Kidney tubule cell (primary cell): ENCODE measurements at places on chromosomes 16 and 17.

DNA sequence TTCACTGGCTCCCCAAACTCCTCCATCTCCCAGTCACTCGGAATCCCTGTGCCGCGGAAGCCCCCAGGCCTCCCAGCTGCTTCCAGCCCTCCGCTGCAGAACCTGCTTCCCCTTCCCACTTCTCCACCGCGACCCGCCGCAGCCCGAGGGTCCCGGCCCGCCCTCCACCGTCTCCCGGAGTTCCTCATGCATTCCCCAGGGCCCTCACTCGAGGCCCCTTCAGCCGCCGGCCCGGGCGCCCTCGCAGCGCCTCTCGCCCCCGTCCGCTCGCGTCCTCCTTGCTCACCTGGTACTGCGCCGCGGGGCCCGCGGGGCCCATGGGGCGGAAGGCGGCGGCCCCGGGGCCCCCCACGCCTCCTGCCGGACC is 329 bp downstream of the SMARCD2 start:
- no peak for DNase-seq

DNA sequence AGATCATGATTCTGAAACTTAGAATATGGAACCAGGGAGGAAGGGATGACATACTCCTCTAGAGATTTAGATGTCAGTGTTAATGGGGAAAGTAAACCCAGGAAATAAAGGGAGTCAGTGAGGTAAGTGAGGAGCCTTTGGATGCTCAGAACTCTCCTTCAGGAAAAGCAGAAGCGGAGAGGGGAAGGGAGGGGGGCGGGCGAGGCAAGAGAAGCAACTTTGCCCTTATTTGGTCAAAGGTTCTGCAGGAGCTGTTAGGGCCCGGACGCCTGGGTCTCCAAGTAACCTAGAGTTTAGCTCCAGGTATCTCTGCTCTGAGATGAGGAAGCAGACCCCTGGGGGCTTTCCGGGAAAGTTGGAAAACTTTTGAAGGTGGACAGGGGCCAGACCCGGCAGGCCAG is 1.3 kb downstream of the PFN1 start:
- DNase-seq: no peak

GRCh38 chr16:177394-177822 is 928 bp downstream of the HBA1 start:
- DNase-seq: no peak

DNA sequence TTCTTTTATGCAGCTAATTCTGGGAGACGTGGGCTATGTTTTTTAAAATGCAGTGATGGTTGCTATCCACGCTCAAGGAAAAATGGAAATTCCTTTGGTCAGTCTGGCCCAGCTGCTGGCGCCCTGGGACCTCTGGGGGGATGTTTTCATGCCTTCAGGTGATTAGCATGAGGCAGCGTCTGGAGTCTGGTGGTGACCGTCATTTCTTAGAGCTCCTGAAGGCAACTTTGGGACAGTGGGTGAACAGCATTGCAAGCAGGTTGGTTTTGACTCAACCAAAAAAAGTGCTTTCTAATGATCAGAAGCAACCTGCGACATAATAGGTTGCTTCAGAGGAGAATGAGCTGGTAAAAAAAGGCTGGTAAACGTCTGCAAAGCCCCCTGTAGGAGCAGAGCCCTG is 82.3 kb downstream of the RPA1 start:
- no peak for DNase-seq

DNA sequence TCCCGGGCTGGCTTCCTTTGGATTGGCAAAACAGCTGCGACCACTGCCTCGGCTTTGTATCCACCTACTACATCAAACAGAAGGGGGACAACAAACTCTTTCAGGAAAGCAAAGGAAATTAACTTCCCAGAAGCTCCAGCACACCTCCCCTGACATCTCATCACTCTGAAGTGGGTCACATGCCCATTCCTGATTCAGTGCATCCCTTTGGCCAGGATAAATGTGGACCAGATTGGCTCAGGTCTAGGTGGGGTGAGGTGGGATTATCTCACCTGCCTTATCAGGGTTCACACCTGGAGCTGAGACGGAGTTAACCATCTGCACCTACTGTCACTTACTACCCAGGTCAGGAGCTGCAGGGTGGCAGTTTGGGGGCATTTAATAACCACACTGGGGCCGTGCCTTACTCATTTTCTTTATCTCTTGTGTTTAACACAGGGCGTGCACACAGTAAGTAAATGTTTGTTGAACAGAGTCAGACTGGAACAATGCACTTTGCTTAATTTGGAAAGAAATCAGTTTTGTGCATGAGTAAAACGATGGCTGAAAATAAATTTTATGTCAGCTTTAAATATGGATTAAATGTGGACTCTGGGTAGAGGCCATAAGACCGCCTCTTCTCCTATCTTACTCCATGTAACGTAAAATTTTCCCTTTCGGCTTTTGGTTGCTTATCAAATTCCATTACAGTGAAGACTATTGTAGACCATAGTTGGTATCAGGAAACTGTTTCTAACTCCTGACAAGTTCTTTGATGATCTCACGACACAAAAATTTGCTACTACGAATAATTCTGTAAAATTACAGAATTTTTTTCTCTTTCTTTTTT is 36.0 kb downstream of the IQCK start:
- peak; percentile 30 for DNase-seq

- DNase-seq: no peak
Observed at GRCh38 chr16:14405611-14406537, 224.2 kb downstream of the PARN start.

DNA sequence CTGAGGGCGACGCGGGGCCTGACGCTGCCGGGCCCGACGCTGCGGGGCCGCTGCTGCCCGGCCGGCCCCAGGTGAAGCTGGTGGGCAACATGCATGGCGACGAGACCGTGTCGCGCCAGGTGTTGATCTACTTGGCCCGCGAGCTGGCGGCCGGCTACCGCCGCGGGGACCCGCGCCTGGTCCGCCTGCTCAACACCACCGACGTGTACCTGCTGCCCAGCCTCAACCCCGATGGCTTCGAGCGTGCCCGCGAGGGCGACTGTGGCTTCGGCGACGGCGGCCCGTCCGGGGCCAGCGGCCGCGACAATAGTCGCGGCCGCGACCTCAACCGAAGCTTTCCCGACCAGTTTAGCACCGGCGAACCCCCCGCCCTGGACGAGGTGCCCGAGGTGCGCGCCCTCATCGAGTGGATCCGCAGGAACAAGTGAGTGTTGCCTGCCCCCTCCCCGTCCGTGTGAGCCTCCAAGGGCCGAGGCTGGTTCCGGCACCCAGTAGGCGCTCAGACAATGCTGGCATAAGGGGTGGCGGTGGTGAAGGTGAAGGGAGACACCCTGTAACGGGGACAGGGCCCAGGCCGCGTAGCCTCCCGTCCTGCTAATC is 676 bp downstream of the CPD start:
- DNase-seq: peak; percentile 22

GRCh38 chr16:56988948-56989945 is at the start of gene NLRC5:
NLRC5 (plus strand) TSS chr16:56989557; CDS start chr16:57020713, 31,156 bp downstream.
- DNase-seq: peak; percentile 84

DNA sequence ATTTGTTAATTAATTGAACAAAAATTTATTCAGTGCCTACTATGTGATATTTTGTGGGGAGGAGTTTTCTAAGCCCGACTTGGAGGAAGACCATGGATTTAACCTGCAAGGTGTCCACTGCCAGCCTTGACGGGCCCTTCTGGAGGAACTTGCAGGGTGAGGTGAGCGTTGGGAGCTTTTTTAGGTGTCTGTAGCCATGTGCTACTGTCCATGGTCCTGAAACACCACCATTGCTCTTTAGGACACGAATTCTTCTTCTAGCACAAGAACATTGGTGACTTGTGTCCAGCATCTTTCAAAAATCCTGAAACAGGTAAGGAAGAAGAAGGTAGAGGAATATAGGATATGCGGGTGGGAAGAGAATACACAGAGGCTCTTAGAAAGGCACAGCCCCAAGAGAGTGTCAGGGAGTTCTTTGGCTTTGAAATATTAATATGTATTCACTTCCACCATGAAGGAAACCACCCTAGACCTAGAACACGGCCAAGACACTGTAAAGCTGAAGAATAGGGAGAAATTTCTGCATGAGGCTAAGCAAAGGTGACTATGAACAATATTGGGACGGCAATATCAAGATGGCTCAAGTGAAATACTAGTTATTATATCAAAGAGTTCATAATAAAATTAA is 27.9 kb upstream of the OR4D1 start:
- DNase-seq: peak; percentile 54

DNA sequence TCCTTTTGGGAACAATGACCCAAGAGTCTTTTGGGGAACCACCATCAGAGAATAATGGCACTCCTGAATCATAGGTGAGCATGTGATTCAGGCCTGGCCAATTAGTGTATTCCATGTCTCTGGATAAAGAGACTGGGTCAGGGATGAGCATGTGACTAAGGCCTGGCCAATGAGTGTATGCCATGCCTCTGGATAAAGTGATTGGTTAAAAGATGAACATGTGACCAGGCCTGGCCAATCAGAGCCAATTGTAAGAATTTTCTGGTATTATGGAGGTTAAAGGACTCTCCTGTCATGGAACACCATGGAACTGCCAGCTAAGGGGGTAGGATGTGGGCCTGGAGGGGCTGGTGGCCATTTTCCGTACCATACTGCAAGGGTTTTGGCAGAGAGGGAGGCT is 194.3 kb downstream of the C16orf78 start:
- DNase-seq: no peak

DNA sequence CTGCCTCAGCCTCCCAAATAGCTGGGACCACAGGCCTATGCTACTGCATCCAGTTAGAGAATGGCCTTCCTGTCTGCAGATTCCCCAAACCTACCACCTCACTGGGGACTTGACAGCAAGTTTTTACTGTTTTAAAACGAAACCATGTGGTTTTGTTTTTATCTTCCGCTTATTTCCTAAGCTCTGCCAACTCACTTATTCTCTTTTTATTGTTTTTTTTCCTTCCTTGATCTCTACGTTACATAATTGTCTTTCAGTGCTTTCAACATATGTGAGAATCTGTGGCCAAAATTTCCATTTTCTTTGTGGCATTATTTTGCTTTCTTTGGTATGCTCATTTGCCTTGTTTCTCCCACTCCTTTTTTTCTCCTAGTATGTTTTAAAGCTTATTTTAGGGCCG is 14.6 kb upstream of the SLC38A7 start:
- DNase-seq: no peak

DNA sequence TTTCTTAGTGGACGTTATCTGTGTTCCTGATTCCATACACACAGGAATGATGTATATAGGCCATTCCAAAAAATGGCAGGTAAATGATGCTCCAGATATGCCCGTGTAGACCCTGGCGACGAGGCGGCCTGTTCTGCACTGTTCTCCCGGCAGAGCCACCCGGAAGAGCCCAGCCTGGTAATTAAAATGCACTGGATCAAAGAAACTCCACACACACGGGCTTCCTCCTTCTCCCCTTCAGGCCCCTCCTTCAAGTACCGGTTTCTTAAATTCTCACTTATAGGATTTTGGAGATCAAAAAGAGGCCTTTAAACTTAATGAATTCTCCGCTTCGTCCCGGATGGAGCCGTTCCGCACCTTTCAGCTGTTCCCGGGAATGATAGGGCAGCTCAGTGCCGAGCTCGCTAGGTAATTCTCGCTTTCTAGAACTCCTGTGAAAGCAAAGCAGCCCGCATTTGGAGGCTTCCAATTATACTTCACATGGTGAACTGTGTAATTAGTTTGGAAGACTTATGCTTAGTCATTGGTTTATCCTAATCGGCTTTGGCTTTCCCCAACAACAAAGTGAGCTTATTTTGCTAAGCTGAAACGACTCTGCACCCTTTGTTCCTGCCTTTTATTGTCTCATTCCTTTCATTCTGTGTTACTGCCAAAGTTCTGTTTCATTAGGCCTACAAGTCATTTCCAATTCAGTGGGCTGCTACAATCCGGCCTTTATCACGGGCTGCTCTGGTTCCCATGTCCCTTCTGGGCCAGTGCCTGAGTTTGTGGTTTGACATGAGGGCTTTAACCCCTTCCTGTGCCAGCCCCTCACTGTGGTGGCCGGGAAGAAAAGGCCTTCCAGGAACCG is 150.0 kb downstream of the MSI2 start:
- DNase-seq: peak; percentile 57

GRCh38 chr16:53559270-53559951 is 56.4 kb upstream of the AKTIP start:
- DNase-seq: no peak

- peak; percentile 98 for DNase-seq
Observed at GRCh38 chr17:81043725-81044427, 8.9 kb downstream of the BAIAP2 start.

GRCh38 chr17:56598466-56598865 is 5.0 kb downstream of the NOG start:
- DNase-seq: peak; percentile 67

DNA sequence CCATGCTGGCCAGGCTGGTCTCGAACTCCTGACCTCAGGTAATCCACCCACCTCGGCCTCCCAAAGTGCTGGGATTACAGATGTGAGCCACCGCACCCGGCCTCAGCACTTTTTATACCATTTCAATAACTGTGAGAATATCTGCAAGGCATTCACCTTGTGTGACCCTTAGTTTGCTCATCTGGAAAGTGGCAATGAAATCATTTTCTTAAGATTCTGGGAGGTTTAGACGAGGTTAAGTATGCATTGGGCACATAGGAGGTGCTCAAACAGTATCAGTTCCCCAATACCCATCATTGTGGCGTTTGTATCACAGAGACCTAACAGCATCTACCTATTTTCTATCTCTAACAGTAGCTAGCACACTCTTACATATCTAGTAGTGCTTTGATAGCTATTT is 481.9 kb upstream of the ERCC4 start:
- DNase-seq: no peak

DNA sequence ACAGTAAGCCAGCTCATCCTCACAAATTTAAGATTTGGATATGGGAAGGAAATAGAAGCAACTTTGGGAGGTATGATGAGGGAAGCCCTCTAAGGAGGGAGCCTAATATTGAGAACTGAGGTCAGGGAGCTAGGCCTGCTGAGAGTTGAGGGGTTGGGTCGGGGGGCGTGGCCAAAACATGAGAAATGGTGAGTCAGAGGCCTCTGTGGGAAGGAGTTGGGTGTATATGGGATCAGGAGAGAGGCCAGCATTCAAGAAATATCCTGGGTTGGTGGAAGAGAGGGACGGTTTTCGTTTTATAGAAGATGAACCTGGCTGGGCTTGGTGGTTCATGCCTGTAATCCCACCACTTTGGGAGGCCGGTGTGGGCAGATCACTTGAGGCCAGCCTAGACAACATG is 48.4 kb downstream of the CLEC16A start:
- DNase-seq: peak; percentile 71

GRCh38 chr17:20968913-20969616 is 73.7 kb downstream of the USP22 start:
- no peak for DNase-seq
